ENCODE measurements at places on chromosomes 6 and 20.
A peak's percentile ranks its signal among the peaks of the same experiment; 100 is the strongest.

- no peak for DNase-seq
Observed at GRCh38 chr6:20563377-20563776, 29.1 kb downstream of the CDKAL1 start.

GRCh38 chr6:77286541-77286940 is 176.8 kb downstream of the HTR1B start:
- no peak for DNase-seq

DNA sequence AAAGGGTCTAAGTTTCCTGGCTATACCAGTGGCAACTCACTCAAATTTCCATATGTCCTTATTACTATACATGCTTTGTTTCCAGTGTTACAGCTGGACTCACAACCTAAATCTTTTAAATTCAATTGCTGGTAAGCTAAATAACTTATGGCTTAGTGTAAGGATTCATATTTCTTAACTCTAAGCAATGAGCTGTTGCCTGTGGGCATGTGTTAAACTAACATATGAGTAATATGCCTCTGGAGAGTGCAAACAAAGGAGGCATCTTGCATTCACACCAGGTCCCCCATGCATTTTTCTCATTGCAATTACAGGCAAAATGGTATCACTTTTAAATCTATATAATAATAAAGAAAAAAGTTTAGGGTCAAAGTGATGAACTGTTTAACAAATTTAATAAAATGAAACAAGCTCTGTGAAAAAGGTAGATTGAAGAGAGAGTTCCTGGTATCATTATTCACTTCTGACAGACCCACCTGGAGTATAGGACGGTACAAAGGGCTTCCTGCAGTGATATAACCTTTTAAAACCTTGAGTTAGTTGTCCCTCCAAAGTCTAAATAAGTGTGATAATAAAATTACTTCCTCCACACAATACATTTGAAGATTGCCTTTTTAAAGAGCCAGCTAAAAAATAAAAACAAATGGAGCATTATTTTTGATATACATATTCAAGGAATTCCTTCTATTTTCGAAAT is 57.6 kb upstream of the HMGCLL1 start:
- DNase-seq = no peak

GRCh38 chr20:8309634-8310033 is 177.6 kb downstream of the PLCB1 start:
- peak; percentile 65 for DNase-seq

DNA sequence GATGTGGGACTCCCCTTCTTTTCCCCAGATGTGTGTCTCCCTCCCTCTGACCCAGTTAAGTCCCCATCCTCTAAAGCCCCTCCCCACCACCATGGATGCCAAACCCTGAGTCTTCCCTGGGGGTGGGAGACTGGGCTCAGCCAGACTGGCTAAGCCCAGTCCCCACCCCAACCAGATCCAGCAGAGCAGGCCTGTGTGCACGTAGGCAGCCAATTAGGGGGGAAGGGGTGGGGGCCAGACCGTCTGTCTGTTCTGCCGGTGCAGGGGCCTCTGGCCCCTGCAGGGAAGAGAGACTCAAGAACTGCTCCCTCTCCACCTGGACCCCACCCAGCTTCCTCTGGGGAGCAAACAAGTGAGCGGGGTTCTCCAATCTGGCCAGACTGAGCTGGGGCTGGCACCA is 605 bp downstream of the COX4I2 start:
- DNase-seq = no peak

- DNase-seq = no peak
Observed at GRCh38 chr20:51667002-51667408, 101.2 kb downstream of the ATP9A start.

DNA sequence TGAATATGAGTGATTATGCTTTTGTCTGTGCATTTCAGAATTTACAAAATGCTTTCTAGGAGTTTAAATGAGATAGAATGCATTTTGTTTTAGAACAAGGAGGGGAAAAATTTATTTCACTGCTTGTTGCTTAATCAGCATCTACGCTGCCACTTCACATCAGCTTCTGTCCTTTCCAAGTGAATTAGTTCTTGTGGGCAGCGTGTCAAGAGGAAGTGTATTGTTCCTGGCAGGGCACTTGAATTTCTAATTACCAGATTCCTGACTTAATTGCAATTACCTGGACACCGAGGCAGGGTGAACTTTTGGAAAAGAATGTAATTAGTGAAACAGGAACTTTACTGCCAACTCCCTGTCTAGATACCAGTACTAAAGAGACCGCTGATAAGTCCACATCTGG is 263.5 kb downstream of the TMEM242 start:
- no peak for DNase-seq

GRCh38 chr6:53983301-53983700 is 127.9 kb upstream of the MLIP start:
- DNase-seq = no peak

DNA sequence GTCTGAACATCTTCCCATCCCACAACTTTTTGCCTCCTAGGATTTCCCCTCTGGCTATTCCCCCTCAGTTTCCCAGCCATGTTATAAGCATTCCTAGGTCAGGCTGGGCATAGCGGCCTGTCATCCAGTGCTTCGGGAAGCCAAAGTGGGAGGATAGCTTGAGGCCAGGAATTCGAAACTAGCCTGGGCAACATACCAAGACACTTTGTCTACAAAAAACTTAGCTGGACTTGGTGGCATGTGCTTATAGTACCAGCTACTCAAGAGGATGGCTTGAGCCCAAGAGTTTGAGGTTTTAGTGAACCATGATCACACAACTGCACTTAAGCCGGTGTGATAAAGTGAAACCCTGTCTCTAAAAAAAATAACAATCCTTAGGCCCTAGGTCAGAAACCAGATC is 447.4 kb downstream of the KIF16B start:
- no peak for DNase-seq

DNA sequence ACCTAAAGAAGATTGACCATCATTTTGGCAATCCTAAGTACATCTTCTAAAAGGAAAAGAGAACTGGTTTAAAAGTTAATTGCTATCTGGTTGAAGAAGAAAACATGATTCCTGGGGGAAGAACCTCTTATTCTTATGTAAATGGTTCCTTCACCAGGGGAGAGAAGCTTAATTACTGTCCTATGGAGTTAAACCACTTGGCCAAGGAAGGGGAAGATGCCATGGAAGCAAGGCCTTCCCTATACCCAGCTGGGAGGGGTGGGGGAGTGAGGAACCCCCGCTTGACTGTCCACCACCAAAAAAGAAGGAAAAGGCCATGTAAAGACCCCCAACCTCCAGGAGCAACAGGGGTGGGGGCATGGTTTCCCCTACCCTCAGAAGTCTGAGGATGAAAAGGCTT is 962.1 kb downstream of the GRIK2 start:
- no peak for DNase-seq

DNA sequence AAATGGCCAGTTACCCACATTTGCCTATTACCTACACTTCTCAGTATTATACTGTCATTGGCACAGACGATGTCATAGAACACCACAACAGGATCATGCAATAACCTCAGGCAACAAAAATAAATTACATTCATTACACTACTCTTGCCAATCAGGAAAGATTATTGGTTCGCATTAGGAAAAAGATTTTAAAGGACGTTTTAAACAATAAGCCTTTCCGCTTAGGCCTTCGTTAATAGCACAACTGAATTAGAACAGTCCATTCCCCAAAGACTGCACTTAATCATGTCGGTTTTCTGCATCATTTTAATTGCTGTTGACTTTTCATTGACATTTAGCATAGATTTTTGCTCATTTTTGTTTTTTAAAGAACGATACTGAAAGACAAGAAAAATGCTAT is 912 bp upstream of the SENP6 start:
- no peak for DNase-seq

All from NCI-H1048 (cell line).